GM12864 (cell line): ENCODE measurements at places on chromosomes 5 and 9.

GRCh38 chr9:23321049-23321448, 505.0 kb downstream of the ELAVL2 start:
- no peak for DNase-seq

- no peak for DNase-seq
Measured at GRCh38 chr5:94234987-94235386, 383.4 kb downstream of the KIAA0825 start.

GRCh38 chr9:83792746-83793145, 24.8 kb downstream of the GKAP1 start:
- no peak for DNase-seq

DNA sequence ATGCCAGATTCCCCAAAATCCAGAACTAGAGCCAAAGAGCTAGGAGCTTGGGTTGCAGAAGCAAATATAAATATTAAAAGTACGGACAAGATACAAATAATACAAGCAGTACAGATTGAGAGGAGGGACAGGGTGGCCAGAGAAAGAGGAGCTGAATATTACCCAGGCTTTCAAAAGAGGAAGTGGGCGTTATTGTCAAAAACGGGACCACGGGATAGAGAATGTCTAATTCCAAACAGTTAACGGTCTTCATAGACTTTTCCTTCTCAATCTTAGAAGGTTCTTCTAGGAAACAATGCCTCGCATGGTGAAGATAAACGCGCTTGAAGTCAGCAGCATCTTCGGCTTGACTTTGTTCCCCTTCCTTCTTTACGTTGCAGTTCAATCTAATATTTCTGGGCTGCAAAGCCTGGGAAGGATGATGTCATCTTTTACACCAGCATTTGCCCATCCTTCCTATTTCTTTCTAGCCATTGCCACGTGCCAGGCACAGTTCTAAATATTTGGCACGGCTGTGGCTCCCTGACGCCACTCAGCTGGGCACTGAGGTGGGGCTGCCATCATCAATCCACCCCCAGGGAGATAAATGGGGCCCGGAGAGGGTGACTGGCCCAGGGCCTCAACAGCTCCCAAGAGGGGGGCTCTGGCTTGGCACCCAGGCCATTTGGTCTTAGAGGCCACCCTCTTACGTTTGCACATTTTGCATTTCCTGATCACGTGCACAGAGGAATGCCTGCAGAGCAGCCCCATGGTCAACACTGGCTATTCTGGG, 16.3 kb upstream of the OLFM1 start:
- DNase-seq = no peak

DNA sequence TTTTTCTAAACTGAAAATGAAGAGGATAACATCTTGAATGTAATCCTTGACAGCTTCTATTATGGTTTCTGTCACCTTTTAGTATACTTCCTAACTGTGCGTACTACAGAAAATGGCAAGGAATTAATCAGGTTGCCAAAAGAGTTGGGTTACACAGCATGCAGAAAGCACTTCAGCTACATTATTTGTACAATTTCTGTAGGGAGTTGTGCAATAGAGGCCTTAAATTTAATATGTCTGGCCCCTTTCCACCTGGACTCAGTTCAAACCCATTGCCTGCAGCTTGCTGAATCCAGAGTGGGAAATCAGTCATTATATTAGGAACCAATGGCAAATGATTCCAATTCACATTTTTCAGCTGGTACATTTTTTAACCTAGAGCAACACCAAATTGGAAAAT, 549.7 kb downstream of the CSNK1G3 start:
- no peak for DNase-seq

GRCh38 chr9:137531099-137531765, 19.0 kb downstream of the PNPLA7 start:
- no peak for DNase-seq

DNA sequence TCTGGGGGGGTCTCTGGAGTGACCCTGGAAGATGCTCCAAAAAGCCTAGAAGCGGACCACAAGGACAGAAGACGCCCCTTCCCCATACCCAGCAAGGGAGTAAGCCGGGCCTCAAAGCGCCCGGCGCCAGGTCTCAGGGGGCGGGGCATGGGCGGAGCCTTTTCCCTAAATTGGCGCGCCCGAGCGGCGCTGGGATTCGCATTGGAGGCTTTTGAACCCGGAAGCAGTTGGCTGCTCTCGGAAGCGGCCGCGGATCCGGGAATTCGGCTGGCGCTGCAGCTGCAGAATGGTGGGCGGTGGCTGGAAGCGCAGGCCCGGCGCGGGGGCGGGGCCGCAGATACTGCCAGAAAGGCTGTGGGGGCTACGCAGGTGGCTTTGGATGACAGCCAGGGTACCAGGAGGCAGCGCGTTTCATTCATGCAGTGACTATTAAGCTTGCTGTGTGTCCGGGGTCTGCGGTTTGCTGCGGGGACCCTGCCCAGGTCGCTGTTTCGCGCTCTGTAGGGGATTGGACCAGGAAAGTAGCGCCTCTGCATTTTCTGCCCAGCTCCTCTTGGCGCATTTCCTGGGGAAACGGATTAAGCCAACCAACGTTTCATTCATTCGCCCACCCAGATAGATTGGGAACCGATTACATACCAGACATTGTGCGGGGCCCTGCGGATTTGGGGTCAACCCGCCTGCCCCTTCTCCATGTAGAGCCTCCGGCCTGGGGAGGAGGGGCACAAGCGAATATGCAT, 83.0 kb upstream of the FREM1 start:
- DNase-seq = no peak

GRCh38 chr5:86765778-86766502, 148.2 kb downstream of the COX7C start:
- DNase-seq = no peak

- no peak for DNase-seq
Measured at GRCh38 chr5:74321326-74321725, 319.2 kb downstream of the ENC1 start.

DNA sequence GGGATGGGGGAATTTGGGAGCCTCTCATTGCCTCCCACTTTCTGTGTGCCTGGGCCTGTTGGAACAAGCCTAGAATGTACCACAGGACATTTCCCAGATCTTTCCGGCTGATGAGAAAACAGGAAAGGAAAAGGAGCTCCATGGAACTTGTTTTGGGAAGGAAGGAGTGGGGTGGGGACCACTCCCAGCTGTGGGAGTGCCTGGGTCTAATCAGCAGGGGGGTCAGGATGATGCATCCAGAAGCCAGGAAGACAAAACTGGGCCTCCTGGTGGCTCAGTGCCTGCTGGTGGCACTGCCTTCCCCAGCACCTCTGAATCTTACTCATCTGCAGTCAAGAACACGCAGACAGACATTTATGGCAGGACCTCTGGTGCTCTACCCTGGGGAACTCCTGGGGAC, 2.8 kb downstream of the SMIM33 start:
- DNase-seq = no peak

GRCh38 chr9:137454597-137455358, 4.4 kb downstream of the NSMF start:
- DNase-seq = no peak

DNA sequence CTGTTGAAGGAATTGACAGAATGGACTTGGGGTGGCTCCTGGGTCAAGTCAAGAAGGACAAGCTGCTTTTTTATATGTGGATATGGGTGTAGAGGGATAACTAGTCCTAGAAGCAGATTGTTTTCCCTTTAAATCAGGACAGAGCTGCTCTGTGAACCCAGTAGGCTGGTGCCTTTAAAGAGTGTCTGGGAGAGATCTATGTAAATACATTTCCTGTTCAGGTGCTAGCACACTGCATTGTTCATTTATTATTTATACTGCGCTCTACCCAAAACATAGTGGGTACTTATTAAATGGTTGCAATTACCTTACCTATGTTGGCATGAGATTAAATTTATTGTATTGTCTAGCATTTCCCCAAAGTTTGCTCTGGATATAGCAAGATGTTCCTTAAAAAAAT, 86.6 kb upstream of the EQTN start:
- no peak for DNase-seq

GRCh38 chr5:168042284-168043068, 249.0 kb upstream of the WWC1 start:
- no peak for DNase-seq

GRCh38 chr9:121340676-121341392, 29.2 kb downstream of the STOM start:
- peak; percentile 63 for DNase-seq

GRCh38 chr5:56898213-56898612, 11.2 kb upstream of the SETD9 start:
- no peak for DNase-seq

GRCh38 chr9:81125446-81126092, 563.8 kb downstream of the TLE1 start:
- DNase-seq = no peak

GRCh38 chr5:89441965-89442364, 559.0 kb upstream of the MEF2C start:
- DNase-seq = no peak

DNA sequence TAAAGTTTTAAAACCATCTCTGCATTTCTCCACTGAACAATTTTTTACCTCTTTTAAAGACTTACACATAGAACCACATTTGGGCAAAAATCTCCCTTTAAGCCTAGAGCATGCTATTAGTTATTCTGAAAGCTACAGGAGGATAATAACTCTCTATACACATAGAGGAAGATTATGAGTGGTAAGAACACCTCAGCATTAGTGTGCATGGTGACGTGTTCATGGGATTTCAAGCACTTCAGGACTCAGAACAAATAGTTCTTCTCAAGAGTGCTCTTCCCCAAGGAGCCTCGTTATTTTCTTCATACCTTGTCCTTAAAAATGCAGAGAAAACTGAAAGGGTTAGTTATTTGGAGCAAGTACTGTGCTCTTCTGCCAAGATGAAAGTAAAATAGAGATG, 256.9 kb upstream of the TUSC1 start:
- DNase-seq = no peak

DNA sequence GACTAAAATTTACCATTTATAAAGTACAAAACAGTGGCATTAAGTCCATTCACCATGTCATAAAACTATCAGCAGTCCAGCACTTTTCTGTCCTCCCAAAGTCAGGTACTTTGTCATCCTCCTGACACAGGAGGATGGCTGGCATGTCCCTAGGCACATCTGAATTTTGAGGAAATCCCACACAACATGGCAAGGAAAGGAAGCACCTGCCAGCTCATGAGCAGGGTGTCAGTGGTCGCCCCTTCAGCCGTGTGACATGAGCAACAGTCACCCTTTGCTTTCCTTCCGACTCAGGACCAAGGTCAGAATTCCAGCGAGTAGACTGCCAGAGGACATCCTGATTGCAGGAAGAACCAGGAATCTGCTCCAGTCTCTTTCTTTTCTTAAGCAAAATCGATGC, 77.1 kb downstream of the PPARGC1B start:
- DNase-seq = no peak

GRCh38 chr9:129751841-129752801, 721 bp downstream of the PTGES start:
- DNase-seq = no peak

DNA sequence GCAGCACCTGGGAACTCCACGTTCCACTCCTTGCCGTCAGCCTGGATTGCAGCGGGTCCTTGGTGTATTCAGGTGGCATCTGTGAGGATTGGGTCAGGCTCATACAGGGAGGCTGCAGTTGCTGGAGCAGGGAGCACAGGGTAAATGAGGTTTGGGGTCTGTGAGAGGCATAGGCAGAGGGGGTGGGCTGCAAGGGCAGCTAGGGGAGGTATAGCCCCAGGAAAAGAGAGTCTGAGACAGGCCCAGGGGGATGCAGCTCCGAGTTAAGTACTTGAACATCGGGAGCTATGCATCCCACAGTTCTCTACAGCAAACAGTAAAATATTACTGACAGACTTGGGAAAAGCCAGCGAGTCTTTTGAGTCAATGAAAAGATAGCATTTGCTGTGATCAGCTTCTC, 101.6 kb downstream of the TRIO start:
- DNase-seq = no peak

- DNase-seq = no peak
Measured at GRCh38 chr5:178606269-178606668, 16.1 kb upstream of the COL23A1 start.

GRCh38 chr5:27240791-27241190, 202.4 kb upstream of the CDH9 start:
- DNase-seq = no peak

DNA sequence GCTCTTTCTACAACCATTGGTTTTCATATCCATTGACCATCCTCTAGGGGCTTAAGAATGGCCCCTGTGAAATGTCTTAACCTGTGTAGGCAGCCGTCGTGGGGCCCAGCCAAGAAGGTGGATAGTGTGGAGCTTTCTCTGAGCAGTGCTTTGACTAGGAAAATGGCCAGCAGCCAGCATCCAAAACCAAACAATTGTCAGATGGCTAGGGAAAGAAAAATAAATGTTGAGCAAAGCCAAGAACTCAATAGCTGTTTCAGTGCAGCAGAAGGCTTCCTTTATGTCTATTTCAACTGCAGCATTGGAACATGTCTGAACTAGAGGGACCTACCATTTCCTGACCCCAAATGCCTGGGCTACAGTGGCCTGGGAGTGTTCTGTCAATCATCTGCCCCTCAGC, 374.9 kb downstream of the TLE4 start:
- DNase-seq = no peak

- no peak for DNase-seq
Measured at GRCh38 chr5:1851290-1851934, 31.3 kb downstream of the IRX4 start.

- no peak for DNase-seq
Measured at GRCh38 chr9:92499701-92500100, 17.4 kb upstream of the ASPN start.

- no peak for DNase-seq
Measured at GRCh38 chr5:181045316-181045715, 5.2 kb downstream of the BTNL9 start.

GRCh38 chr9:115712981-115713380, 440.6 kb upstream of the PAPPA start:
- no peak for DNase-seq

- no peak for DNase-seq
Measured at GRCh38 chr5:84622461-84622860, 237.8 kb upstream of the EDIL3 start.

DNA sequence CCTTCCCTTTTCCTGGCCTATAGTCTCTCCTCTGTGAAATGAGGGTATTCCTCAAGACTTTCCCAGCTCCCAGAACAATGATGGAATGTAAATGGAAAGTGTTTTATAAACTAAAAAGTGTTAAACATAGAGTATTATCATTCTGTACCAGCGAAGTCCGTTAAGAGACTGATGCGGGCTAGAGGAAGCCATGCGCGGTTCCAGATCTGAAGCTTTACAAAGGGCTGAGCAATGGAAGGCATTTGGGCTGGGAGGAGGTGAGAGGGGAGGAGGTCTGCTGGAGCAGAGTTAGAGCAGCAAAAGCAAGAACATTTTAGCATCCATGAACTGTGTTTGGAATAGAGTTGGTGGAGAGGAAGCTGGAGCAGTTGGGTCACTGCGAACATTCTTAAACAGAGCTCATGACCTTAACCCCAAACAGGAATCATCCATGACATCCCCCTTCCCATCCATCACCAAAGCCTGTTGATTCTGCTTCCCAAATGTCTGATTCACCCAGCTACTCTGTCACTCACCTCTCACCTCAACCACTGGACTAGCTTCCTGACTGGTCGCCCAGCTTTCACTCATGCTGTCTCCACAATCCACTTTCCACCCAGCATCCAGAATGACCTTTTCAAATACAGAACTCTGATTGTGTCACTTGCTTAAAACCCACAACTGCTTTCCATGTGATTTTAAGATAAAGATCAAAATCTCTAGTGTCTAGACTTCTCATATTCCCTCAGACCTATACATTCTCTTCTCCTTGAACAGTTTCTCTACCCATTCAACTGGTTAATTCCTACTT, 37.1 kb downstream of the CDK5RAP2 start:
- DNase-seq = no peak
